ENCODE measurements at places on chromosomes 4 and X.

DNA sequence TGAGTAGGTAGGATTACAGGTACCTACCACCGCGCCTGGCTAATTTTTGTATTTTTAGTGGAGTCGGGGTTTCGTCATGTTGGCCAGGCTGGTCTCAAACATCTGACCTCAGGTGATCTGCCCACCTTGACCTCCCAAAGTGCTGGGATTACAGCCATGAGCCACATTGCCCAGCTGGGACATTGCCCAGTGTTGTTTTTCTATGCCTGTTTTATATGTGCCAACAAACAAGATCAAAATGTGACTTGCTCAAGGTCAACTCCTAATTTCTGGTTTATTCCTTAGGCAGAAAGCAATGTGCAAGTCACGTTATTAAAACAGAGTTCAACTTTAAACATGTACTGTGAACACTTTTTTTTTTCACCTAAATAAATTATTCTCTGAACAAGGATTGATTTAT lies 2.7 kb downstream of the LRIT3 start:
- DNase-seq: no peak

DNA sequence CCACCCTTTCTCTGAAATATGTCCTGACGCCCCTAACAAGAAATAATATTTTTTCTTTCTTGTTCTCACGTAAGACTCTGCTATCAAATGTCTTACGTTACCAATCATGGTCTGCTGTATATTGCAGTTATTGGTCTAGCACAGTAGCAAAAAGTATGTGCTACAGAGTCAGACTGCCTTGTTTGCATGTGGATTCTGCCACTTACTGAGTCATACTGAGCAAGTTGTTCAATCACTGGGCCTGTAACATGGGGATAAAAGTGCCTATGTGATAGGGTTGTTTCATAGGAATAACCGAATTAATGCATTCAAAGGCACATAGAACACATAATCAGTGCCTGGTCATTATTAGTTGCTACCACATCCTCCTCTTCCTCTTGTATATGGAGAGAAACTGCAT lies 14.1 kb downstream of the RPGR start:
- no peak for DNase-seq

DNA sequence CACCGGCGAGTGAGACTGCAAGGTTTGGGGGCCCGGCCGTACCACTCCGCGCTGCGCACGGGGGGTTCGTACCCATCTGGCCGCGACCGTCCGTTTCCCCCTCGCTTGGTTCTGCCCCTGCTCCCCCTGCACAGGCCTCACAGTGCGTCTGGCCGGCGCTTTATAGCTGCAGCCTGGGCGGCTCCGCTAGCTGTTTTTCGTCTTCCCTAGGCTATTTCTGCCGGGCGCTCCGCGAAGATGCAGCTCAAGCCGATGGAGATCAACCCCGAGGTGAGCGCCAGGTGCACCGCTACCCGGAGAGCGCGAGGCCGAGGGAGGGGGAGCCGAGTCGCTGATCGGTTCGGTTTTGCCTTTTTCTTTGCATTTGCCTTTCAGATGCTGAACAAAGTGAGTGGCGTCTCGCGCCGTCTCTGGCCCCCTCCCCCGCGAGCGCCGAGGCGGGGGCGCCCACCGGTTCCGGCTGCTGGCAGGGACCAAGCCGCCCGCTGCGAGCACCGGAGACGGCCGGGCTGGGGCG lies at the start of gene UCHL1:
Gene UCHL1, plus strand, starts transcription at position 189 of the 517 bp plus-strand sequence. Its CDS starts 49 bp downstream, at position 238.
- no peak for DNase-seq

DNA sequence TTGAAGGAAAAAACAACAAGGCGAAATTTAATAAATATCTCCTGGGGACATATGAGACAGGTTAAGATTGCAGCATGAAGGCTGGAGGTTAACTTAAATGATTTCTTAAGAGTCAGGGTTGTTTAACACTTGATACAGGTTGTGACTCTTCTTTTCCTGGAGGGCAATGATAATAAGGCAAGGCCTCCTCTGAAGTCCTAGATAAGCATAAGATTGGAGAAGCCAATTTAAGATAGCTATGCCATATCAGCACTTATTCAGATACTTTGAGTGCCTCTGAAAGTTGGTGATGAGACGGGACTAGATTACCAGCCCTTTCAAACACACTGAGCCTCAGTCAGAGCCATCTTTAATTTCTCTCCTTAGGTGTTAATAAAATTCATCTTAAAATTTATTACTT lies 350.8 kb downstream of the FBXO8 start:
- no peak for DNase-seq

DNA sequence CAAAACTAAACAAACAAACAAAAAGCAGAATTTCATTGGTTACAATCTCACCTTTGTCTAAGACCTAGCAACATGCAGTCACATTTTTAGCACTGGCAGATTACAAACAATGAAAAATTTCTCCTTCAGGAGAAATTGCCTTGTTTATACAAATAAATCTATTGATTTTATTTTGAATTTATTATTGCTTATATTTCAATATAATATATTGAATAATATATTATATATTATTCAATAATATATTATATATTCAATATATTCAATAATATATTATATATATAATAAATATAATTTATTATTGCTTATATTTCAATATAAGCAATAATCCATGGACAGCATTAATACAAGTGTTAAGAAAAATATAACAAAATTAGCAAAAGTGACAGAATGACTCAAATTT lies 131.7 kb downstream of the ADGRA3 start:
- no peak for DNase-seq

- DNase-seq: peak; percentile 9
These were observed 13.2 kb upstream of the RAB9B start for GRCh38 chrX:103845165-103845653.

DNA sequence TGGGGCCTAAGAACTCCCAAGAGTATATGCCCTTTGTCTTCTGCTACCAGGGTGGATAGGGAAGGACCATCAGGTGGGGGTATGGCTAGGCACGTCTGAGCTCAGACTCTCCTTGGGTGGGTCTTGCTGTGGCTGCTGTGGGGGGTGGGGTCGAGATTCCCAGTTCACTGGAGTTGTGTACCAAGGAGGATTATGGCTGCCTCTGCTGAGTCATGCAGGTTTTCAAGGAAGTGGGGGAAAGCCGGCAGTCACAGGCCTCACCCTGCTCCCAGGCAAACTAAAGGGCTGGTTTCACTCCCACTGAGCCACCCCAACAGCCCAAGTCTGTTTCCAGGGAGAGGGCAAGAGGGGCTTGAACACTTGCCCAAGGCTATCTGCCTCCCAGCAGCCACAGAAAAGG lies 249.7 kb downstream of the NR3C2 start:
- DNase-seq: no peak

- DNase-seq: no peak
These were observed 64.0 kb downstream of the LNX1 start for GRCh38 chr4:53527326-53527725.

DNA sequence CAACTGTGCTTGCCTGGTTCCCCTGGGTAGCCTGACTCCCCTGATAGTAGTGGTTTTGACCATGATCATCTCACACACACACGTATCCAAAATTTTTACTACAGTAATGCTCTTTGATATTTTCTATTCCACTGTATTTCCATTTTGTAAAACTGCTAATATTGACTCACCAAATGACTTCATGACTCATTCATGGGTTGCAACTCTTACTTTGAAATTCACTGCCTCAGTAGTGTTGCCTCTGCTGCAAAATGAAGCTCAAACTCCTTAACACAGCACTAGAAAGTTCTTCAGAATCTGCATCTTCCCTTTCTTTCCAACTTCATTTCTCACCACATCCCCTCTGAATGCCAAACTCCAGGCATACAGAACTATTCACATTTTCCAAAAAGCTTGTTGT lies 20.3 kb downstream of the QRFPR start:
- no peak for DNase-seq

- DNase-seq: no peak
These were observed 74.6 kb upstream of the C1QTNF7 start for GRCh38 chr4:15353207-15353606.
